ENCODE measurements at places on chromosomes 6 and 20.

DNA sequence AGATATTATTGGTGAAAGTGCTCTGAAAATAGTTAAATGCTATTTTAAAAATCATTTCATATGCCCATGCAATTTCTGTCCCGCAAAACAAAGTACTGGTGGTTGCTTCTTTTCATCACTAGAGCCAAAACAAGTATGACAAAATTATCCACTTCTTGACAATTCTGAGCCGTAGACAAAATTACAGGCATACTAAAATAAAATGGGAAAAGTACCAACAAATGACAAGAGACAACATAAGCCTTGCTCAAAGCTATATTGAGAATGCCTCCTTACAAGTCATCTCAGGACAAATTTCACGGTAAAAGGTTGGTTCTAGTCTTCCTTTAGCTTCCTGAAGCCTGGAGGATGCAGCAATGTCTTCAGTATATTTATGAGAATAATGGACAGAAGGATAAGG, 28.9 kb downstream of the NDRG3 start:
- no peak for DNase-seq

GRCh38 chr20:62725596-62726268, 17.1 kb downstream of the NTSR1 start:
- DNase-seq: no peak

- DNase-seq: no peak
Observed at GRCh38 chr6:37218511-37218910, 39.1 kb upstream of the TBC1D22B start.

DNA sequence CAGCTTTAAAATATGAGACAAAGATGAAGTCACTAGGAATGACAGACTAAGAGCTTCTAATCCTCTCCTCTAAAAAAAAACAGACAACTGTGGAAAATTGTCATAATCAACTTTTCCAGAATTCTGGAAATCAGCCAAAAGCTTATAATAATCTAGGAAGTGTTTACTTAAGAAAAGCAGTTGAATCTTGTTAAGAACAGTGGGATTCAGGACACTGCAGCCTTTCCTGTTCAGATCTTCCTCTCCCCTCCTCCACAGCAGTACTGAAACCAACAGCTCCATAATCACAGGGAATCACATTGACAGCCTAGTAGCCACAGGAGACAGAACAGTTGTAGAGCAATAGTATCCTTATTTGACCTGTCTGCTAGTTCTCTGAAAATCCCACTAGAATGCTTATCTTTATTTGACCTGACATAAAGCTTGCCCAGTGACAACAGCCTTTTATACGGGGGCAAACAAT, 41.6 kb downstream of the IBTK start:
- peak; percentile 41 for DNase-seq

- peak; percentile 89 for DNase-seq
Observed at GRCh38 chr20:64188682-64189529, 24.7 kb downstream of the MYT1 start.

DNA sequence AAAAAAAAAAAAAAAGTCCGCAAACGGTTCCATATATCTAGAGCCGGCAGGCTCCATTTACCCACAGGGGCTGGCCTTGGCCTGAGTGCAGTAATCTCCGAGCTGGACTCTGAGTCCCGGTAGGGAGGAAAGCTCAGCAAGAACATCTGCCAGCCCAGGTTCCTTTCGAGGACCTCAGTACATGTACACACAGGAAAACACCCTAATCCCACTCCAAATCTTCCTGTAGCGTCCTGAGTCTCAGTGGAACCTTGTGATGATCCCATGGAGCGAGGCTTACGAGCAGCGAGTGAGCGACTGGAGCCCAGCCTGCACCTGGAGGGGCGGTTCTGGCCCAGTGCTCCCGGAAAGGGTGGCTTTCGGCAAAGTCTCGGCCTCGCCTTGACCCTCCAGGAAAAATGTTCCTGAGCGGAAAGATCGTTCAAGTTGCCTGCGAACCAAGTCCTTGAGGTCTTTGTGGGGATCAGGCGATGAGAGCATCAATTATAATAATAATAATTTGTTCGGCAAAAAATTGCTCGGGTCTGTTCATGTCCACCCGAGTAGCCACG, 32.1 kb downstream of the PRSS16 start:
- DNase-seq: no peak

DNA sequence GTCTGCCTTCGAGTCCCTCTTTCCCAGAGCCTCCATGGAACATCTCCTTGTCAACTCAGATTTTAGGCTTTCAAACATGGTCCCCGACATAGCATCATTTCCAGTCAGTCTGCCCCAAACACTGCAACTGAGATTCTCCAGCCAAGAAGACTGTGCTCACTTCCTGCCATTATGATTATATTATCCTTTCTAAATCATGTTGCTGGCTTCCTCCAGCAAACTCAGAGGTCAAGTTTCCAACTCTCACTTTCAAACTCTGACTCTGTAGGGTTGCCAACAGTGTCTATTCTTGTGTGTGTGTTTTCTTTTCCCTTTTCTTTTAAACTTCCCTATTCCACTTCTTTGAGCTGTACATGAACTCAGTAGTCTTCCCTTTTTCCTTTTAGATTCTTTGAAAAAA, 61.2 kb upstream of the TRAF3IP2 start:
- DNase-seq: no peak

DNA sequence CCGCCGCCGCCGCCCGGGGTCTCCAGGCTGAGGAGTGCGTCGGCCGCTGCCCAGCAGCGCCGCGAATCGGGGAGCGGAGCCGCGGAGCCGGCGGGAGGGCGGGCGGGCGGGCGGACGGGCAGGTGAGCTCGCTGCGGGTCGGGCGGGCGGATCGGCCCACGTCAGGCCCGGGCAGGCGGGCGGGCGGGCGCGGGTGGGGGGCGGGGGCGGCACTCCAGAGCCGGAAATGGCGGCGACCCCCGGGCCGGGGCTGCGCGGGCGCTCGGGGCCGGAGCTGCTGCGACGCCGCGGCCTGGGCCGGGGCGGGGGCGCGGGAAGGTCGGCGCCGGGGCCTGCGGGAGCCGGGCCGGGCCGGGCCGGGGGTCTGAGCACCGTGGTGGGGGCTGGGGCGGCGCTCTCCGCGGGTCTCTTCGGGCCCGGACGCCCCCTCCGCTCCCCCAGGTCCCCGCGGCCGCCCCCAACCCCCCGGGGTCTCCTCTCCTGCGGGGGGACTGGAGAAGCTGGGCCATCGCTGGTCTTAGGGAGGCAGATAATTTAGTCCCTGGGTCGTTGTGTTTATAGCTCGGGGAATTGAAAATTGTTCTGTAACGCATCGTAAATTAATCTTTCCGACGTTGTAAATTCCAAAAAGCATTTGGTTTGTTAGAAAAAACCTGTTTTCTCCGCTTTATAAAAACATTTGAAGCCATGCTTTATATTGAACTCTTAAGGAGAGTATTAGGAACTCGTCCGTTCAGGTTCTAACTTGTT, 451 bp downstream of the DNAJC5 start:
- DNase-seq: no peak

GRCh38 chr6:21227486-21227885, 366.1 kb upstream of the SOX4 start:
- no peak for DNase-seq

- DNase-seq: no peak
Observed at GRCh38 chr6:164296411-164296810, 881.9 kb downstream of the QKI start.

DNA sequence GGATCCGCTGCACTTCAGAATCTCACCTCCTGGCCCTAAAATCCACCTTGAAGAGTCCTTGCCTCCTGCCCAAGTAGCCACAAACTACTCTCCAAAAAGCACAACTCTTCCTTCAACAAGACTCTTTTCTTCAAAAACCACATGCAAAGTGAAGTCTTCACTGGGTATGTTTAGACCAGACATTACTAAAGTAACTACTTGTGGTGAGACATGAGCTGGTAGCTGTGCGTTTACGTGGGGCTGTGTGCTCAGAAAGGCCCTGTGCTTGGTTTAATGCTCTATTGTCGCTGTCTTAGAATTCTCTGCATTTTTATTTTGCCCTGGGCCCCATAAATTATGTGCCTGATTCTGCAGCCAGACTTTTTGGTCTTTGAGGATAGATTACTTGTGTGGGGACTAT, 104.4 kb upstream of the HDAC2 start:
- no peak for DNase-seq

All from NCI-H774 (cell line).